ENCODE measurements at places on chromosomes 4 and X.

DNA sequence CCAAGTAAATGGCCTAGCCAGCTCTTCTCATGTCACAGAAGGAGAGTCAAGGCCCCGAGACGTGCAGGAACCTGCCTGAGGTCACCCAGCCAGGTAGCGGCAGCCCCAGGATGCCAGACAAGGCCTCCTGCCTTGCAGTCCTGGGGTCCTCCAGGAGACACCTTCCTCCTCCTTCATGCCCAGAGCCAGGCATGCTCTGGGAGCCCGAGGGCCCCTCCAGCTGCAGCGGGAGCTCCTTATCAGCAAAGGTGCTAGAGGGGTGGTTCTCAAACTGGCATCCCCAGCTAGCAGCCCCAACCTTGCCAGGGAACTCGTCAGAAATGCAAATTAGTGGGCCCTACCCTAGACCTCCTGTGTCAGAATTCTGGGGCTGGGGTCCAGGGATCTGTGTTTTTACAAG lies 56.2 kb upstream of the AFAP1 start:
- DNase-seq: no peak

DNA sequence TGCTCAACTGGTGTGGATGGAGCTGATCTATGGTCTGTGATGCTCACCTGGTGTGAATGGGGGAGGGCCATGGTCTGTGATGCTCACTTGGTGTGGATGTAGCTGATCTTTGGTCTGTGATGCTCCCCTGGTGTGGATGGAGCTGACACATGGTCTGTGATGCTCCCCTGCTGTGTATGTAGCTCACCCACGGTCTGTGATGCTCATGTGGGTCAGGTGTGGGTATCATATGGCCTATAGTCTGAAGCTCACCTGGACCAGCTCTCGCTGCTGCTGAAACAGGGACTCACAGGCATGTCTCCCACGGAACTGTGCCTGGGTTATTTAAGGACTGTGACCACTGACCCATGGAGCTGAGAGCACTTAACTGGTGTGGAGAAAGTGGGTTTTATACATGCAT lies 109.7 kb downstream of the CRLF2 start:
- DNase-seq: no peak

DNA sequence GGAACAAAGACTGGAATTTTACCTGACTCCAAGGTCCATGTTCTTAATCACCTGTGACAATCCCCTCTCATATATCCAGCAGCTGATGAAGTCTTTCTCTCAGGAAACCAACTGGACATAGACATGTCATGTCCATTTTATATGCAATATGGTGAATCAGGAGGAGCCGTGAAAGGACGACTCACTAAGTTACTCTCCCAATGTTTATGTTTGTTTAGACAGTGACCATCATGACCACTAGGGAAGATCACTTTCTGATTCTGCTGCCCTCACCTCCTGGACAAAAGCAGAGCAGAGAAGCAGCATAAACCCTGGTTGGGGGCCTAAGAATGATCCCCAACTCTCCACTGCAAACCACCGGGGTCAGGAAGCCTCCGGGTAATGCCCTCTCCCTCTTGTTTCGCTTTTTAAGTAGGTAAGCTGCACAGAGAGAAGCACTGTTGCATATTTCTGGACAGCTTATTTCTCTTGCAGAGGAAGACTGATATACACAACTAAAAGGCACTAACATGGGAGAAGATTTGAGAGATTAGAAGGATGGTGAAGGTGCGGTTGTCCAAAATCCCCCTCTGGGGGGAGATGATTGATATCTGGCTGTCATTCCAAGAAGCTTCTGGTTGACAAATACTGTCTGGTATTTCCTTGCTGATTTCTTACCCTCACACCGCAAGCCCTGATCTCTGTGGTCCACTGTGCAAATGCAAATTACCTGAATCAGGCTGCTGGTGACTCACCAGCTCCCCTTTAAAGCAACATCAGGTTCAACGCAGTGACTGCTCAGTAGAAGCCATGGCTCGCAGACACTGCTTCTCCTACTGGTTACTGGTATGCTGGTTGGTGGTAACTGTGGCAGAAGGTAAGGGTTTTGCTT lies at the start of gene ODAPH:
ODAPH (plus strand) TSS at position 773 of the 871 bp plus-strand sequence; CDS start at position 790, 17 bp downstream.
- DNase-seq: no peak

DNA sequence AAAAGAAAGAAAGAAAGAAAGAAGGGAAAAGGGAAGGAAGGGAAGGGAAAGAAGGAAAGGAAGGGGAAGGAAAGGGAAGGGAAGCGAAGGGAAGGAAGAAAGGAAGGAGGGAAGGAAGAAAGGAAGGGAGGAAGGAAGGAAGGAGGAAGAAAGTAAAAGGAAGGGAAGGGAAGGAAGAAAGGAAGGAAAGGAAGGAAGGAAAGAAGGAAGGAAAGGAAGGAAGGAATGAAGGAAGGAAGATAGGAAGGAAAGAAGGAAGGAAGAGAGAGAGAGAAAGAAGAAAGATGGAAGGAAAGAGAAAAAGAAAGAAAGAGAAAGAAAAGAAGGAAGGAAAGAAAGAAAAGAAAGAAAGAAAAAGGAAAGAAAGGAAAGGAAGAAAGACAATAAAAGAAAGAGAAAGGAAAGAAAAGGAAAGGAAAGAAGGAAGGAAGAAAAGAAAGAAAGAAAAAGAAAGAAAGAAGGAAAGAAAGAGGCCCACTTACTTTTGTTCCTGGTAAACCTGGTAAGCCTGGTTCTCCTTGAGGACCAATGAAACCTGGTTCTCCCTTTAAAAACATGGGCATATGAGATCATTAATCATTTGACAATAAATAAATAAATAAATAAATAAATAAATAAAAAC lies 105.9 kb upstream of the ETNPPL start:
- DNase-seq: no peak

DNA sequence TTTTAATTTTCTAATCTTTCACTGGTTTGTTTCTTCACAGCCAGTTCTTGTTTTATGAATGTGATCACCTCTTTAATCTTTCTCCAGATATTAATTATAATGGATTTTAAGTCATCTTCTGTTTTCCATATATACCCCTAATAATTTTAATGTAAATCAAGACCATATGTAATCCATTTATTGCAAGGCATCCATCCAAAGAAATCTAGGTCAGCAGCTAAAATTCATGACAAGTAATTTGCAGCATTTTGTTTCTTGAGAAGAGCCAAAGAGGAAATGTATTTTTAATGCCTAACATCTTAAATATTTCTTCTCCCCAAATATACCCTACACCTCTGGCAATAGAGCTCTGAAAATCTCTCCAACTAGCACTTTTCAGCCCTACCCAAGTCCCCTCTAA lies 81.1 kb downstream of the SUPT20HL2 start:
- DNase-seq: no peak

GRCh38 chr4:2049811-2050210 lies 9.3 kb upstream of the NAT8L start:
- DNase-seq: no peak

DNA sequence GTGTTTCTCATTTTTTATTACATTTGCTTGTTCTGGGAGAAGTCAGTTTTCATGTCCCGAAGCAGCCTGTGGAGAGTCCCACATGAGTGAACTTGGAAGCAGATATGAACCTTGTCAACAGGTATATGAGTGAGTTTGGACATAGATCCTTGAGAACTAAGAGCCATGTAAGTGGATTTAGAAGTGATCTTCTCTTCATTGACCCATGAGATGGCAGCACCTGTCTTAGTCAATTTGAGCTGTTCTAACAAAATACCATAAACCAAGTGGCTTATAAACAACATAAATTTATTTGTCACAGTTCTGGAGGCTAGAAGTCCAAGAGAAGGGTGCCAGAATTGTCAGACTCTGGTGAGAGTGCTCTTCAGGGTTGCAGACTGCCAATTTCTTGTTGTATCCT lies 1043.8 kb downstream of the ADGRL3 start:
- no peak for DNase-seq

DNA sequence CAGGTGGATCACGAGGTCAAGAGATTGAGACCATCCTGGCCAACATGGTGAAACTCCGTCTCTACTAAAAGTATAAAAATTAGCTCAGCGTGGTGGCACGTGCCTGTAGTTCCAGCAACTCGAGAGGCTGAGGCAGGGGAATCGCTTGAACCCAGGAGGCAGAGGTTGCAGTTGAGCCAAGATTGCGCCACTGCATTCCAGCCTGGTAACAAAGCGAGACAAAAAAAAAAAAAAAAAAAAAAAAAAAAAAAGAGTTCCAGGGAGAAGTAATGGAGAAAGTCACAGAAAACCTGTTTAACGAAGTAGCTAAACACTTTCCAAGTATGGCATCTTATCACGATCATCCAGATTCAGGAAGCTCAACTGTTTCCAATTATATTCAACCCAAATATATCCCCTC lies 10.9 kb downstream of the KLHL4 start:
- DNase-seq: no peak

DNA sequence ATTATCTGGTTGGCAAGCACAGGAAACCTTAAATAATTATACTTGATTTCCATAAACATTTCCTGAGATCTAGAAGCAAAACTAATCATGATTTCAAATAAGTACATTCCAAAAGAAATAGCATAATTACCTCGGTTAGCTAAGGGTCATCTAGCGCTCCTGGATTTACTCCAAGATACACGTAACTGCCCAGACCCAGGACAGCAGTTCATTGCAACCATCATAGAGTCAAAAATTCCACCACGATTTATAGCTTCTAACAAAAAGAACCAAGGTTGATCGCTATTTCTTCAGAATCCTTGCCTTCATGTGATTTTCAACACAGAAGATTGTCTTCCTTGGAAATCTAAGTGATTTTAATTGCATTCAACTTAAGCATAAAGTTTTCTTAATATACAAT lies 1235.5 kb upstream of the TENM3 start:
- no peak for DNase-seq

DNA sequence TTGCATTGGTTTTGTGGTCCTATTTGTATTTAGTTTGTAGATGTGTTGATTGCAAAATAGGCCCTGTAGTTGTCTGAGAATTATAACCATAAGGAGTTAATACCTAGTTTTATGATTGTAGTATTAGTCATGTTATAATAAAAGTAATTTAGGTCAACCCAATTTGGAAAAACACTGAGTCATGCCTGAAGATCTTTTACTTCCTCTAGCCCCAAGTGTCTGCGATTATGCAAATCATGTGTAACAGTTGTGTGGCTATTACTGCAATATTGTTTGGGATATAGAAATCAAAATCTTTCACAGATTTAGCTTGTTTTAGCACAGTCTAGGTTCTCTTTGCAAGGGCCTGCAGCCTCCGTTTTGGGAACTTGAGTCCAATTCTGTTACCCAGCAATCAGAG lies 12.6 kb downstream of the SRD5A3 start:
- peak; percentile 72 for DNase-seq

DNA sequence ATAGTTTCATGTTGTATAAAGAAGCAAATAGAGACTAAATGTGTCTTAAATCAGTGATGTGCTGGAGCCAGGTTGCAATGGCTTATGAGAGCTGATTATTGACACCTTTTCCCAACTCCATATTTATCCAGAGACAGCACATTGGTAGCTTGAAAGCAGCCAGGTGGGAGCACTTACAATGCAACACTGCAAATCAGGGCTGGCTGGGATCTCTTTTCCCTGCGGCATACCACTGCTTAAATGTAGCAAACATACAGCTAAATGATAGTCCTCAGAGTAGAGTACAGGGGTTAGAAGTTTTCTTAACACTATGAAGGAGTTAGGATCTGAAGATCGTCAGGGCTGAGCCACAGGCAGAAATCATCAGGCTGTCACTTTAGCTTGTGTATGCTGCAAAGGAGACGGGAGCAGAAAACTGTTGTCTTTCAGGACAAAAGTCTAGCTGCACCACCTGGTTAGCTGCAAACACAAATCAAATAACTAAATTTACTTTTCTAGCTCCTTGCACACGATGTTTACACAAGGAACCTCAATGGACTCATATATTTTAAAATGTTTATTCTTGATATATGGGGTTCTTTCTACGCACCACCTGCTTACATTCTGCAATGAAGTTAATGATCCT lies 527.3 kb downstream of the TLL1 start:
- DNase-seq: no peak

DNA sequence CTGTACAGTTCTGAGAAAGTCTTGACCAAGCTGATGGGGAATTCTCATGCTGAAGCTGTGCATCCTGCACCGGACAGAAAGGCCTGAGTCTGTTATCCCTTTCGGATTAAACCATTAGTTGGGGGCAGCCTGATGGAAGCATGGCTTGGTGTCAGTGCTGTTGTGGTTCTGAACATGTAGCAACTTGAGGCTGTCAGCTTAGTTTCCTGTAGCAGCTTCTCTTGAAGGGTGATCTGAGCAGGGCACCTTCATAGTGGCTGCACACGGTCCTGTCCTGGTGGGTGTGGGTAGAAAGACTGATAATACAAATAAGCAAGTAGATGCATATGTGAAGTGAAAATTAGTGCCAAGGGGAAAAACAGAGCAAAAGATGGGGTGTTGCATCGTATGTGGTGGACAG lies 11.7 kb downstream of the KIAA0232 start:
- DNase-seq: no peak

- DNase-seq: no peak
Observed at GRCh38 chrX:107829878-107830277, 4.2 kb downstream of the MID2 start.

DNA sequence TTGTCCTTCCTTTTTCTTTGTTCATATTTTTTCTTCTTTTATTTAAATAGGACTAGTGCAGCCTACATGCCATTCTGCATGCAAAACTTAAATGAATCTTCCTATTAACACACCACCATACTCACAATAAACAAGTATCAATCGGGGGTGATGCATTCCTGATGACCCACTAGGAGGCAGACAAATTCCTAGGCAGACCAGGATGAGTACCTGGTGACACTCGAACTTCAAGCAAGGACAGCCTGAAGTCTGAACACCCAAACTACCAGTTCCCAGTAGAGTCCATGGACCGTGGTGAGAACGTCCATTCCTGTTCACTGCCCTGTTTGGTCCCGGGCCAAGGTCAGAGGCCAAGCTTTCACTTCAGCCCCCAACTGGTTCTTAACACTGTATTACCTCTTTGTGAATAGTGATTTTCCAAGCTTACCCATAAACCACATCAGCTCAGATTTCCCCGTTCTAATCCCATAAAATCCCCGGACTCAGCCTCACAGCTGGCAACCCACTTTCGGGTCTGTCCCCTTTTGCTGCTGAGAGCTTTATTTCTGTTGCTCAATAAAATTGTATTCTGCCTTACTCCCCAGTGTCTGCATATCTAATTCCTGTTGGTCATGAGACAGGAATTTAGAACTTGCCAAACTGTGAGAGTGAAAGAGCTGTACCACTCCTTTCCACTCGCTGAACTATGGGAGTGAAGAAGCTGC lies 1286.6 kb downstream of the FSTL5 start:
- no peak for DNase-seq

- peak; percentile 11 for DNase-seq
Observed at GRCh38 chr4:103150677-103151076, 47.5 kb downstream of the CENPE start.

- DNase-seq: no peak
Observed at GRCh38 chr4:42310358-42310757, 86.9 kb upstream of the SHISA3 start.

GRCh38 chr4:32826169-32826568 lies 2106.0 kb downstream of the PCDH7 start:
- DNase-seq: no peak

GRCh38 chr4:168831919-168832762 lies 177.9 kb downstream of the CBR4 start:
- DNase-seq: peak; percentile 78

- no peak for DNase-seq
Observed at GRCh38 chrX:118706681-118707080, 20.7 kb upstream of the IL13RA1 start.

GRCh38 chr4:7375427-7375826 lies 59.3 kb downstream of the PSAPL1 start:
- DNase-seq: no peak

GRCh38 chr4:144750348-144750747 lies 104.4 kb downstream of the HHIP start:
- DNase-seq: no peak

- no peak for DNase-seq
Observed at GRCh38 chrX:150150076-150150779, 211.9 kb upstream of the EOLA2 start.
